ENCODE measurements at places on chromosomes 1 and 21. TPM values are rescaled to one million over a fixed set of nuclear protein-coding genes. Genes with fewer than 3 reads are reported as not detected.

GRCh38 chr1:230543085-230543484, 99.2 kb upstream of the COG2 start:
- DNase-seq: no peak

GRCh38 chr1:44405798-44406736, 1.0 kb downstream of the RNF220 start:
- no peak for DNase-seq

Gene CD1E
- not detected for polyA plus RNA-seq

DNA sequence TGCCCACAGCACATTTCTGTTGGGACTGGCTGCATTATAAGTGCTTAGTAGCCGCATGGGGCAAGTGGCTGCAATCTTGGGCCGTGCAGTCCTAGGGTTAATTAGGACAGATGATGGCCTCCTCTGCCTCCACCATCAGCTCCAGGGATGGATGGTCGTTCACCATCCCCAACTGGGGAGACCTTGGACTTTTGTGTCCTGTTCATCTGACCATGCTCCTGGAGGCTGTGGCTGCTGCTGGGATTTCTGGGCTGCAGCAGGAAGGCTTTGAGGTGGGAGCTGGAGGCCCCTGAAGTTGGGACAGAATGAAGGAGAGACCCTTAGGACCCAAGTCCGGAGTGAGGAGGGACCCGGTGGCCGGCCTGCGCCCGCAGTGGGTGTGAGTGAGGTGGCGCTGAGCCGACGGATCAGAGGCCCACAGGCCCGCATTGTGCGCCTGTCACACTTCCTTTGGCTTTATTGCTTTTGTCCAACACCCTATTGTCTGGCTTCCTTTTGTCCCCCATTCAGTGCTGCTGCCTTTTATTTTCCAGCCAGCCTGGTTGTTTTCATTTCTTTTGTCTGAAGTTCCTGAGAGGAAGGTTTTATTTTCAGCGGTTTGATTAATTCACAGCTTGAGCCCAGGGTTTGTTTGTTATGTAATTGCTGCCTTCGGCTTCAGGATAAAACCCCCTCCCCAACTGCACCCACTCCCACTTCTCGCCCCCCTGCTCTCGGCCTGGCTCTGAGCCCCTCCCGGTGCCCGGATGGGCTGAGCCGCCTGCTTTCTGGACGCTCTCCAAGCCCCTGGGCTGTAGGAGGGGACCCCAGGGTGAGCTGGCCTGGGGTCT, 35.6 kb downstream of the SOX13 start:
- DNase-seq: no peak

DNA sequence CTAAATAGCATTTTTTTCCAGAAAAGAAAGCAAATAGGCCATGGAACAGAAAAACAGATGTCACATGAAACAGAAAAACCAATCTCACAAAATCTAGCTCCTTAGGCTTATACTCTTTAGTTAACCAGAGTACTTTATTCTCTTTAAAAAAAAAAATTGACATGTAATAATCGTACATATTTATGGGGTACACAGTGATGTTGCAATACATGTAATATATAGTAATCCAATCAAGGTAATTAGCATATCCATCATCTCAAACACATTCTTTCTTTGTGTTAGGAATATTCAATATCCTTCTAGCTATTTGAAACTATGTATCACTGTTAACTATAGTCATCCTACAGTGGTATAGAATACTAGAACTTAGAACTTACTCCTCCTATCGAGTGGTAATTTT, 20.1 kb downstream of the LBR start:
- DNase-seq: no peak

- no peak for DNase-seq
Observed at GRCh38 chr1:21244154-21244553, 46.1 kb downstream of the ECE1 start.

DNA sequence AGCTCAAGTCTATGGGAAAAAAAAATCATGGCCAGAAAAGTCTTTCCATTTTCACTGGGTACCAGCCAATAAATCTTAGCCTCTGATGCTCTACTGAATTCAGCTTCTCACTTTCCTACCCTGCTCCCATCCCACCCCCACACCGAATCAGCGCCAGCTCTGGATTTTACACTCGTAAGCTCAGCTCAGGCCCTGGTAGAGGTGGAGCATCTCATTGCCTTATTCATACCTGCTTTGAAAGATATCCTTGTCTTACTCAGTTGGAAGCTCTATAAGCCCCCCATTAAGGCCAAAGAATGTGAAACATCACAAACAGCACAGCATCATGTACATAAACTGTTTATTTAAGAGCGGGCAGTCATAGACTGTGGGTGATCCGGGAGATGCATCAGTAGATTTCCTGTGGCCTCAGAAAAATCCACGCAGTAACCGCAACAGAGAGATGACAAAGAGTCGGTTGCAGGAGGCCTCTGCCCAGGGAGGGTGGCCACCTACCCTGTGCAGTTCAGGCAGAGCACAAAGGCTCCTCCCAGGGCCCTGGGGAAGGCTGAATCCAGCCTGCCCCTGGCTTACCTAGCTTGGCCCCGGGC, 36.4 kb upstream of the ETS2 start:
- peak; percentile 94 for DNase-seq

- DNase-seq: no peak
Observed at GRCh38 chr1:232170909-232171308, 459.0 kb downstream of the SIPA1L2 start.

GRCh38 chr21:43339668-43340067, 87.3 kb downstream of the SIK1 start:
- no peak for DNase-seq

Gene CD48
- not detected for polyA plus RNA-seq

Gene GJC2
- polyA plus RNA-seq: 1.7 TPM

Gene ATF3
- polyA plus RNA-seq: 17.9 TPM

GRCh38 chr1:51044834-51045233, 57.2 kb upstream of the C1orf185 start:
- DNase-seq: no peak

Gene CCDC17
- 0.30 TPM for polyA plus RNA-seq

Gene CELA3A
- not detected for polyA plus RNA-seq

- DNase-seq: no peak
Observed at GRCh38 chr21:28025111-28025510, 967.6 kb downstream of the LTN1 start.

DNA sequence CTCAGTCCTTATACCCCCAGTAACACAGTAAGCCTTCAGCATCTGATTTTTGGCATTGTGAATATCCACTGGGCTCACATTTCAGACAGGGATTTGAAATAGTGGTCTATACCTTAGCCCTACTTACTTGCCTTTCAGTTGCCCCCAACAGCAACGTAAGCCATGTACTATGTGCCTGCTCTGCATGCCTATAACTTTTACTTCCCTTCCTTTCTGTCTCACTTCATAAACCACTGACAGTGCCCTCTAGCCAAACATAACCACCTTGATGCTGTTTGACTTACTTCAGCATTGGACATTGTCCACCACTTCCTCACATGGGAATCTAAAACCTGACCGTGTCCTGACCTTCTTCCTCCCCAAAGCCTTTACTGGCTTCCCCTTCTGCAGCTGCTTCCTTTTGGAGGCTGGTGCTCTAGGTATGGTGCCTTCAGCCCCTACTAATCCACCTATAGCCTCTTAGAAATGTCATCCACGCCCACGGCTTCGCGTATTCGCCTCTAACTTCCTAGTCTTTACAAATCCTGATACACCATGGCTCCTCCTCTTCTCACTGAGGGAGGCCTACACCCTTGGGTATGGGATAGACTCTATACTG, 3.6 kb upstream of the ZNF672 start:
- DNase-seq: no peak

- DNase-seq: no peak
Observed at GRCh38 chr1:163970699-163971098, 588.3 kb upstream of the PBX1 start.

All from IMR-90 (cell line).